Regular cardiac myocyte (primary cell): ENCODE measurements at places on chromosomes 5 and 9. TPM values are rescaled to one million over a fixed set of nuclear protein-coding genes. Genes with fewer than 3 reads are reported as not detected.

The CDH9 gene
- not detected in 2 replicates for total RNA-seq

The TLE1 gene
- total RNA-seq = 22.0 and 31.0 TPM in 2 replicates

The NR6A1 gene
- total RNA-seq = 0.19 and 0.56 TPM in 2 replicates

The CATSPER3 gene
- 0.38 TPM in 1 of 2 replicates, not detected in the other for total RNA-seq

The PCDHGA4 gene
- total RNA-seq = 2.9 and 8.2 TPM in 2 replicates

The ITGA1 gene
- total RNA-seq = 28.9 and 92.2 TPM in 2 replicates

The SLC6A19 gene
- not detected in 2 replicates for total RNA-seq

The ZNF608 gene
- 2.5 and 5.1 TPM in 2 replicates for total RNA-seq

The FSTL4 gene
- under 0.01 TPM in 1 of 2 replicates, not detected in the other for total RNA-seq

The DRD1 gene
- total RNA-seq = under 0.01 TPM in 1 of 2 replicates, not detected in the other

The SLC25A48 gene
- not detected in 2 replicates for total RNA-seq

The SLC6A18 gene
- total RNA-seq = not detected in 2 replicates

The SUSD3 gene
- total RNA-seq = 0.19 TPM in 1 of 2 replicates, not detected in the other

The WDR55 gene
- 31.3 and 53.9 TPM in 2 replicates for total RNA-seq

The TLX3 gene
- not detected in 2 replicates for total RNA-seq

The CDC25C gene
- 1.1 and 9.0 TPM in 2 replicates for total RNA-seq

The SIT1 gene
- total RNA-seq = not detected in 2 replicates

The SPINK4 gene
- not detected in 2 replicates for total RNA-seq

The DIPK1B gene
- 8.1 and 12.1 TPM in 2 replicates for total RNA-seq

The PDLIM4 gene
- 33.0 and 37.2 TPM in 2 replicates for total RNA-seq

The AGTPBP1 gene
- 18.4 and 24.8 TPM in 2 replicates for total RNA-seq

The BRINP1 gene
- 0.56 TPM in 1 of 2 replicates, not detected in the other for total RNA-seq

The LCP2 gene
- total RNA-seq = not detected in 2 replicates

The LHFPL2 gene
- total RNA-seq = 45.6 and 57.5 TPM in 2 replicates

The LCNL1 gene
- total RNA-seq = 0.85 TPM in 1 of 2 replicates, not detected in the other

The GPR150 gene
- 0.96 and 2.5 TPM in 2 replicates for total RNA-seq

The OLFML2A gene
- 0.19 and 0.56 TPM in 2 replicates for total RNA-seq

The GOLM1 gene
- 67.4 and 73.2 TPM in 2 replicates for total RNA-seq

The ORM1 gene
- total RNA-seq = not detected in 2 replicates

The BARX1 gene
- total RNA-seq = under 0.01 TPM in 1 of 2 replicates, not detected in the other

The KIF4B gene
- total RNA-seq = under 0.01 TPM in 1 of 2 replicates, not detected in the other

The CSNK1A1 gene
- 525 and 562 TPM in 2 replicates for total RNA-seq

The MARCHF6 gene
- 47.0 and 69.9 TPM in 2 replicates for total RNA-seq

The PLAC8L1 gene
- 0.38 TPM in 1 of 2 replicates, not detected in the other for total RNA-seq

The MLANA gene
- not detected in 2 replicates for total RNA-seq

The PITX1 gene
- total RNA-seq = 0.38 TPM in 1 of 2 replicates, not detected in the other

The IL7R gene
- total RNA-seq = 2.3 and 13.2 TPM in 2 replicates

The ADAMTS13 gene
- total RNA-seq = 1.2 and 1.4 TPM in 2 replicates

The FBN2 gene
- total RNA-seq = 1.7 and 9.6 TPM in 2 replicates

The SLC6A7 gene
- under 0.01 TPM in 2 replicates for total RNA-seq

The IFNB1 gene
- total RNA-seq = not detected in 2 replicates
